Thymus (tissue), 14 donors: ENCODE measurements at places on chromosomes 12 and 14.

- DNase-seq: no peak
- no peak overlapping the region for H3K4me3 ChIP-seq
- no peak overlapping the region for H3K27ac ChIP-seq
These were observed 4.9 kb downstream of the CFAP73 start for GRCh38 chr12:113154351-113154973.

DNA sequence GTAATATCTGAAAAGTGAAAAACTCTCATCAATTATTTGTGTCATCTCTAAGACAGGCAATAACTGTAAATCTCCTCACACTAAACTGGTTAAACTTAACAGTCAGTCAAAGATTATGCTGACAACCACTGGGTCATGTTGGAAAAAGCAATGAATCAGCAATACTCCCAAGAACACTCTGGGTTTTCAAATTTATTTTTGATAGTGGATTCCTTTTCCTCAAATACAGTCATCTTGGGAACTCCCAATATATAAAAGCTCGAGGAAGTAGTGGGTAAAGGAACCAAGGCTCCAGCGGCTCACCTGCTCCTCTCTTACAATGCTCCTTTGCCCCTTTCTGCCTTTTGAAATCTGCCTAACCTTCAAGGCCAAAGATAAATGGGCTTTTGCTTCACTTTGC is 70.0 kb downstream of the ARMH4 start:
- no peaks in the 10 kb centered on the region for H3K27me3 ChIP-seq
- no peaks in the 10 kb centered on the region for H3K4me1 ChIP-seq
- H3K27ac ChIP-seq: no peak overlapping the region

- no peak overlapping the region for H3K27ac ChIP-seq
- DNase-seq: no peak
- no peaks in the 10 kb centered on the region for H3K4me1 ChIP-seq
- H3K4me3 ChIP-seq: no peak overlapping the region
- no peaks in the 10 kb centered on the region for H3K36me3 ChIP-seq
These were observed 92.6 kb upstream of the MAP1LC3B2 start for GRCh38 chr12:116466536-116466935.

GRCh38 chr12:112121780-112122565 is 3.4 kb upstream of the TRAFD1 start:
- H3K4me1 ChIP-seq: peaks cover 11% of the 10 kb centered on the region
- H3K27me3 ChIP-seq: peaks cover 2% of the 10 kb centered on the region
- no peak for DNase-seq
- H3K4me3 ChIP-seq: no peak overlapping the region
- H3K36me3 ChIP-seq: no peaks in the 10 kb centered on the region

GRCh38 chr12:132488127-132489077 is 1.5 kb upstream of the FBRSL1 start:
- H3K27me3 ChIP-seq: peaks cover 5% of the 10 kb centered on the region
- peak overlapping the region; percentile 81 for H3K4me3 ChIP-seq
- H3K27ac ChIP-seq: peak overlapping the region; percentile 94
- H3K4me1 ChIP-seq: peaks cover 14% of the 10 kb centered on the region

DNA sequence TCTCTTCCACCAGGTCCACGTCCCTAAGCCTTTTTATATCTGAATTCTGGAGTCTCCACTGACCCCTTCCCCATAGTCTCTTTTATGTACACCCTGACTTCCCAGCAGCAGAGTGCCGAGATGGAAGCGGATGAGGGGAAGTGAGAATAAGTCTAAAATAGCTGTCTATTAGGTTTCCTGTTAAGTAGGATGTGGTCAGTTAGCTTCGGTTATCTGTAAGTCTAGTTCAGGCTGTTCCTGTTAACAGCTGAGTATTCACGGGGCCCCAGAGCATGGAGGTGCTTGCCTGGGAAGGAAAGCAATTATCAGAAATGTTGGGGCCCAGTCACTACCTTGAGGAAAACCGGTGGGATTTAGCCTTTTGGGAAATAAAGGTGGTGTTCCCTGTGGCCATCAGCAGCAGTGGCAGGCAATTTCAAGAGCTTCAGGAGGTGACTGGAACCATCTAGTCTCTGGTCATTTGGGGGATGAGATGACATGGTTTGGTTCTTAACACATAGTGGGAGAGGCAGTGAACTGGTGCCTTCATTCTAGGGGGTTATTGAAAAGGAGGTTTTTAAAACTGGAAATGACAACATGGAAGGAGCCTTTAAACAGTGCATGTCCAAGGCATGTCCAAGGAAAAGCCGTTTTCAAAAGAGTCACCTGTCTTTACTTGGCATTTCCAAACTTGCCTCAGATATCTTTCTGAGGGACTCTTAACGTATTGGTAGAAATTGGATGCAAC is 21.8 kb downstream of the CHST11 start:
- H3K27ac ChIP-seq: peak overlapping the region; percentile 68
- peaks cover 53% of the 10 kb centered on the region for H3K4me1 ChIP-seq
- peaks cover 8% of the 10 kb centered on the region for H3K36me3 ChIP-seq
- DNase-seq: peak; percentile 72

- no peak overlapping the region for H3K27ac ChIP-seq
- no peak for DNase-seq
- H3K36me3 ChIP-seq: no peaks in the 10 kb centered on the region
- H3K4me3 ChIP-seq: no peak overlapping the region
These were observed 35.3 kb downstream of the SLC6A15 start for GRCh38 chr12:84877340-84877739.

DNA sequence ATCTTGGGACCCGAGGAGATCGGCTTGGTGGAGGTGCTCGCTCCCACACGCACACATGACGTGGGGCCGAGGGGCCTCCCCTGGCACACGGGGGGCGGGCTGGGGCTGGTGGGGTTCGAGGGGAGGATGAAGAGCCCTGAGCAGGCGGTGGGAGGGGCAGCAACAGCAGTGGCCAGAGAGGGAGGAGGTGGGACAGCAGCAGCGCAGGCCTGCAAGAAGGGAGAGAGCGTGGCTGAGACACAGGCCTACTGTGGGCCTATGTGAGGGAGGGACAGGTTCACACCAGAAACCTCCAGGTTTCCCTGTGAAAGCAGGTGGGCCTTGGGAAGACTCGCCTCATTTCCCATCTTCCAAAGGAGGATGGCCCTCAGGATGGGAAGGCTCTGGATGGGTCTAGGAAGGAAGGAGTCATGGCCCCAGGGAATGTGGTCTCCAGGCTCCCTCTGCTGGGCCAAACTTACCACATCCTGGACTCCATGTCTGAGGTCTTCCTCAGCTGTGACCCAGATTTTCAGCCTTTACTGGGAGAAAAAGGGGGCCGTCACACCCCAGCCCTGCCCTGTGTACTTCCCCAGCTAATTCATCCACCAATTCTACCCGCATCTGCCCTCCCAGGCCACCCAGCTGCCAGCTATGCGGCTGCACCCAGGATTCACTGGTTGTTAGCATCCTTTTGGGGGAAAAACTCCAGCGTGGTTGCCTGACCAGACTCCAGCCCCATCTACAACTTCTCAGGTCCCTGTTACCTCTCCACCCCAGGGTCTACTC is 2.8 kb downstream of the PIANP start:
- DNase-seq: peak; percentile 17
- H3K27me3 ChIP-seq: peaks cover 79% of the 10 kb centered on the region
- H3K4me1 ChIP-seq: peaks cover 24% of the 10 kb centered on the region
- H3K4me3 ChIP-seq: no peak overlapping the region
- no peaks in the 10 kb centered on the region for H3K36me3 ChIP-seq
